CD4-positive, alpha-beta T cell treated with Interferon alpha-2 for 1 hour (primary cell): ENCODE measurements at places on chromosomes 16 and 17.
A peak's percentile ranks its signal among the peaks of the same experiment; 100 is the strongest.

DNA sequence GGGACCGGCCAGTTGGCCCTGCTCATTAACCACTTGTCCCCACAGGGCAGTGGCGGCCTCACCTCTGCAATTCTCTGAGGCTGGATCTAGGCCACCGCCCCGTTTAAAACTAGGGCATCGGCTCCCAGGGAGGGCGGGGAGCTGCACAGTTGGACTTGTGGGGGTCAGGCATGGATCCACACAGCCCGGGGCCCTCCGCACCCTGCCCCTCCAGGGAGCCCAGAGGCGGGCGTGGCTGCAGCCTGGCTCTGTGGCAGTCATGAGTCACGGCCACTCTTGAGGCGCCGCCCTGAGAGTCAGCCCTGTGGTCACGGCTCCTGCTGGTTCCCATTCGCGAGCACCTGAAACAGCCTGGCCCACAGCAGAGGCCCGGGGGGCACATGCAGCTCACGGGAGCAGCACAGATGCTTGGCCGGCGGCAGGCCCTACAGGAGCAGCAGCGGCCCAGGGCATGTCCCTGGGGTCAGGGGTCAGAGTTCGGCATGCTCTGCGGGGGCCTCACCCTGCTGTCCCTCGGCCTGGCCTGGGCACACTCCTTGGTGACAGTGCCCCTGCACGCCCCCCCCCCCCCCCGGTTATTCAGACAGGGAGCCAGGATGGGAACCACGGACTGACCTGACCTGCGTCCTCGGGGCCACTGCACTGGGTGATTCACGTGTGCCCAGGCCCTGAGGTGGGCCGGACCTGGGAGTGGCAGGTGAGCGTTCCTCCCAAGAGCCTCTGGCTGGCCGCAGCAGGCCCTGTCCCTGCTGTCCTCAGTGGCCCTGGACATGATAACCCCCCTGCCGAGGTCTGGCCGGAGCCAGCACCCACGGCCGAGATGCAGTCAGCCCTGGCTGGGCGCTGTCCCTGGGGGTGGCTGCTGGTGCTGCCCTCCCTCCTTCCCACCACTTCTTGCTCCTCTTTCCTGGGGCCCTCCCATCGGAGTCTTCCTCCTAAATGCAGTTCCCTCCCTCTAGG is 8.2 kb downstream of the CAPN15 start:
- DNase-seq: no peak

DNA sequence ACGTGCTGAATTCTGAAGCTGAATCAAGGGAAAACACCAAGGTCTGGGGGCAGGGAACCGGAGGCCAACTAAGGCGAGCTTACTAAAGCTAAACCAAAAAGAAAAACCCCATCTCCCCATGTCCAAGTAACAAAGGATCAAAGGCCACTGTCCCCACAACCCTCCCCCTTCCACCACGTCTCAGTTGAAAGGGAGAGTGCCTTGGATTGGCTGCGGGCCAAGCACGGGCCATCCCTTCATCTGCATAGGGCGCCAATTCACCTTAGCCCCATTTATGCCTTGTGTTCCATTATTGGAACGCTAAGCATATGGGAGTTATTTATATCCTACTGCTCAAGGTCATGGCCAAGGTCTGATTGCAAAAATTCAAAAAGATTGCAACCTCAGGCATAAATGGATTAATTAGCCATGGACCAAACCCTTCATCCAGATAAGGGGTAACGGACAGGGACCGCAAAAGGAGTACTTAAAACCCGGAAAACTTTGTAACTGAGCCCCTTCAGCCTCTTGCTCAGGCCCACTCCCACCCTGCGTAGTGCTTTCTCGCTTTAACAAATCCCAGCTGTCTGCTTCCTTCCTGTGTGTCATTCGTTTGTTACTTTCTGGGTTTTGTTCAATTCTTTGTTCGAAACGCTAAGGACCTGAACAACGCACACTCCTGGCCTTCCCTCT is 740 bp upstream of the ATP6V0D1 start:
- peak; percentile 61 for DNase-seq

DNA sequence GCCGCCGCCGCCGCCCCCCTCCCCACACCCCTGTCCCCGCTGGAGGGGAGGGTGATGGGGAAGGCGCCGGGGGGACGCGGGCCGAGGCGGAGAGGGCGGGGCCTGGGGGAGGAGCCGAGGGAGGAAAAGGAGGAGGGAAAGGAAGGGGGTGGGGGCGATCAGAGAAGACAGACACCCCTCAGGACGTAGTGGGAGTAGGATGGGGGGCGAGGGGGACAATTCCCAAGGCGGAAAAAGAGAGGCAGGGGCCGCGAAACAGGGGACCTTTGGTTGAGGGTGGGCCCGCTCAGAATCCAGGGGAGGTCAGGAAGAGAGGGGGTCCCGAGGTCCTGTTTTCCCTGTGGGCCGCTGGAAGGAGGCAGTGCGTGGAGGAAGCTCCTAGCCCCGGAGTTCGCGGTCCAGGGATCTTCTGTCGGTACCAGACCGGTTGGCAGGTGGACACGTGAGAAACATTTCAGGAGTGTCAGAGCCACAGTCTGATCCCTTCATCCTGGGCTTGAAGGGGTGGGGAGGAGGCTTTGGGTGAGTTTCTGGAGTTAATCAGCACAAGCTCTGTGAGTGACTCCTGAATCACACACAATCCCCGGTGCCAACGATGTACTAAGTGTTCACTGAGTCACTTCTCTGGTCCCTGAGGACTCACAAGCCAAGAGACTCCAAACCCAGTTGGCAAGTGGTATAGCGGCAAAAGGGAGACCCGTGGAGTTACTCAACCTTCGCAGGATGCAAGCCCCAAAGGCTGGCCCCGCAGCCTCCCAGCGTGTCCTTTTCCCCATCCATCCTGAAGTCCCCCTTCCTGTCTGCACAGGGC is at the start of gene XYLT1:
XYLT1 (minus strand) TSS at position 53 of the 811 bp plus-strand sequence. CDS start 164 bp downstream, outside the sequence.
- DNase-seq: peak; percentile 55

DNA sequence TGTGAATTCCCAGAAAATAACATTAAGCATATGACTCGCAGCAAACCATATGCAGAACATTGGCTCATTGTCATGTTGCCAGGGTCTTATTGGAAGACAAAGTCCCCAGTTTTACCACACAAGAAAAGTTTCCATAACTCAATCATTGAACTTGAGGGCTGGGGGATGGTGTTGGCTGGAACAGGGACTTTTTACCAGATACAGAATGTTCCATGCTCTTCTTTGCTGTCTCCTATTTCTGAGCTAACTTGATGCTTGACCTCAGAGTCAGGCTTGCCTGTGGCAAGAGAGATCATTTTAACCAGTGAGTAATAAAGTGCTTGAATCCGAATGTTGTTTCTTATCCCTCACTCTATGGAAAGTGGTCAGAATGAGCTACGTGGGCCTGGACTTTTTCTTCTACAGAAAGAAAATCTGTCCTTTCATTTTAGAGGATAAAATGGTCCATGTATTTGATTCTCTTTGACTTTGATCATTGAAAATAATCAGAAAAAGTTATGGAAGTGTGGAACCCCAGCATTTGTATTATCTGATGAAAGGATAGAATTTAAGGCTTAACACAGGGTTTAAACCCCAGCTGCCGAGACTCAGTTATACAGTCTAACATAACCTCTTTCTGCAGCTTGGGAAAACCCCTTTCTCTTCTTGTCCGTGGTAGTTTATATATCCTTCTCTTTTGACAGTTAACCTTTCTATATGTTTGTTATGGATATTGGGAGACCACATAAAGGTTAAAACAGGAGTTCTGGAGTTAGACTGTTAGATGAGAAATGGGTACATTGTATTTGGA is 67.0 kb downstream of the TUBD1 start:
- DNase-seq: peak; percentile 51

DNA sequence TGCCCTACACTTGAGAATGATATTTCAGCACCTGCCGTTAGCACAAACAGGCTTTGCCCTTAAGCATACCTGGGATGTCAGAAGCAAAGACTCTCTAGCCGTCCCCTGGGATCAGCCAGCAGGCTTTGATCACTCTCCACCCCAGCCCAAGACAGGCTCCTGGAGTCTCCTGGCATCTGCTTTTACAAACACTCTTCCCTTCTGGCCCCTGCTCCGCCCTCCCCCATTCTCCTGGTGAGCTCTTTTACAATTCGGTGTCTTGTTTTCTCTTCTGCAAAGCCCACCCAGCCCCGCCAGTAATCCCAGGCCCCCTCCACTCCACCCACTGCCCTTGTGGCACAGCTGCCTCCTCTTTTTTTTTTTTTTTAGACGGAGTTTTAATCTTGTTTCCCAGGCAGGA is 50.4 kb downstream of the KATNIP start:
- DNase-seq: no peak

GRCh38 chr17:30586818-30587595 is 109.8 kb downstream of the GOSR1 start:
- DNase-seq: no peak

DNA sequence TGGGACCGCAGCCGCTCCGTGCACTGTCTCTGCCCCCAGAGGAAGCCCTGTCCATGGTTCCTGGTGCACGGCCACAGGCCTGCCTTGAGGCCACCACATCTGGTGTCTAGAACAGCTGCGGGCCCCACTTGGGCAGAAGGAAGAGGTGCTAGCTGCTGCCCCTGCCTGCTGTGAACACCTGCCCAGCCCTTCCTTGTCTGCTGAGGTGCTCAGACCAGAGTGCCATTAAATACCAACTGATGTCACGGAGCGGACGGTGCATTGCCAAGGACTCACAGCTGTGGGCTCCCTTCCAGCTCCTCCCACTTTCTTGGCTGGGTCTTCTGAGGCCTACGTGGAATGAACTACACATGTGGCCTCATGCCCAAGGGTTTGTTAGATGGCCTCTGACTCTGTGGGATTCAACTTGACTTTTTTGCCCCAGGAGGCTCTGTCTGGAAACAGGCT is 146.1 kb downstream of the RAB11FIP4 start:
- no peak for DNase-seq

- DNase-seq: peak; percentile 86
These were observed at the start of gene PIK3R5 for GRCh38 chr17:8965394-8966168. Gene PIK3R5, minus strand, starts transcription at chr17:8965707. Its CDS starts 54,213 bp downstream, at chr17:8911494.

DNA sequence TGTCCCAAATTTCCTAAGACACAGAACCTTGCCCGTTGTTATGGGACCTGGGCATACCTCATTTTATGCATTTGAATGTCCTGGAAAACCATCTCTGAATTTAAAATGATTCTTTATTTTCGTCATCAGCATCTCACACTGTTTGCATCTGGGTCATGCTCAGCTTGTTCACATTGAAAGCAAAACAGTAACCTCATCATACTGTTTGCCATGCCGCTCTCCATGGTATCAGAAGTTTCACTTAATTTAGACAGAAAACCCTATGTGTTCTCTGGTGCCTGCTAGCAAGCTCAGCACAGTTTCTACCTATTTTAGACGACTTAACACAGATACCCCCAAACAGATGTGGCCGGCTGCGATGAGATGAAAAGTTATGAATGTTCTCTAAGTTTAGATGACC is 292.1 kb downstream of the SNX29 start:
- no peak for DNase-seq

GRCh38 chr17:82561429-82562035 is 42.0 kb downstream of the FOXK2 start:
- DNase-seq: no peak

- DNase-seq: peak; percentile 23
These were observed 29.4 kb downstream of the TANC2 start for GRCh38 chr17:62995377-62995885.

GRCh38 chr16:77212741-77213541 is 13.7 kb downstream of the SYCE1L start:
- DNase-seq: peak; percentile 78

DNA sequence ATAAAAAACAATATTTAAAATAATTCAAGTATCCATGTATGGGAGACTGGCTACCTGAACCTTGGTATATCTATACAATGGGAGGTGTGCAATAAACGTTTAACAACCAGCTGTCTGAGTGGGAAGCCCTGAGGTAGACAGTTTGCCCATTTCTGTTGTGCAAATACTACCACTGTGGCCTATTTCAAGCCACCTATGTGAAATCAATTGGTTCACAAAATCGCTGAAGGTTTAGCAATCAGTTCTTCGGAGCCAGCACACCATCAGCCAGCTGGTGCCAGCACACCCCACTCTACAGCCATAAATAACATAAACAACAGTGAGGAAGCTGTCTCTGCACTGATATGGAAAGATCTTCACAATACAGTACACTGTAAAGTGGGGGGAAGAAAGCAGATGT is 46.7 kb upstream of the KDM8 start:
- no peak for DNase-seq

DNA sequence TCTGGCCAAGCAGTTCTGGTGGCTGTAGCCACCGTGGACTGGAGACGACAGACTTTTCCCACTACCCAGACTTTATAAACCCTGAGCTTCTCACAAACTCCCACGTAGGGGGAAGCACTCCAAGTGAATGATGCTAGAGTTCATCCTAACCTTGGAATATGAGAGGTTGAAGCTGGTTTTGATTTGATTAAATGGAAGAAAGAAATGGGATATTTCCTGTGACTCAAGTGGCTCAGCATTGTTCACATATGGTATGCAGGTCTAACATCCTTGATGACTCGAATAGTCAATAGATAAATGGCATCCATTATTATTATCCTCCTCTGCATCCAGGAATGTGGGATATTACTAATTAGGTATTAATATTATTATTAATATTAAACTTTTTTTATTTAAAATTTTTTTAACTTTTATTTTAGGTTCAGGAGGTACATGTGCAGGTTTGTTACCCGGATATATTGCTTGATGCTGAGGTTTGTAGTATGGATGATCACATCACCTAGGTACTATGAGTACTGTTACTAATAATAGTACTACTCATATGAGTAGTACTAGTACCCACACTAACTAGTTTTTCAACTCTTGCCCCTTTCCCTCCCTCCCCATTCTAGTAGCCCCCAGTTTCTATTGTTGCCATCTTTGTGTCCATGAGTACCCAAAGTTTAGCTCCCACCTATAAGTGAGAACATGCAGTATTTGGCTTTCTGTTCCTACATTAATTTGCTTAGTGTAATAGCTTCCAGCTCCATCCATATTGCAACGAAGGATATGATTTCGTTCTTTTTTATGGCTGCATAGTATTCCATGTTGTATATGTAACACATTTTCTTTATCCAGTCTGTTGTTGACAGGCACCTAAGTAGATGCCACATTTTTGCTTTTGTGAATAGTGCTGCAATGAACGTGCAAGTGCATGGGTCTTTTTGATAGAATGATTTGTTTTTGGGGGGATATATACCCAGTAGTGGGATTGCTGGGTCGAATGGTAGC is 22.9 kb downstream of the PIK3R6 start:
- DNase-seq: no peak

DNA sequence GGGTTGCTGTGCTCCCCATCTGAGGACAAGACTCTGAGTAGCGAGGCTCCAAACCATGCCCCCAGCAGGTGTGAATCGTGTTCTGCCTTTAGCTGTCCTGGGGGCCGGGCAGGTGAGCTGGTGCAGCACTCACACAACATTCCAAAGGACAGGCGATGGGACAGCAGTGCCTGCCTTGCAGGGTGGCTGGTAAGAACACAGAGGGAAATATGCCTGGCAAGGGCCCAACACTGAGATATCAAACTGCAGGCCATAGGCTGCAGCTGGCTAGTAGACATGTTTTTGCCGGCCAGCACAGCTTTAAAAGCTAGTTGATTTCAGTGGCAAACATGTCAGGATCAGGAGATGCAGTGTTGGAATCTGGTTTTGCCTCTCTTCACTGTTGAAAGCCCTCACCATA is 23.6 kb downstream of the CLEC16A start:
- no peak for DNase-seq

- DNase-seq: no peak
These were observed 256.3 kb downstream of the FTO start for GRCh38 chr16:53960050-53960812.
